T1000 (cell line): ENCODE measurements at places on chromosomes 3 and 15.

- DNase-seq: no peak
These were observed 16.3 kb upstream of the TRAT1 start for GRCh38 chr3:108806316-108806715.

- DNase-seq: no peak
These were observed 8.6 kb upstream of the TEX264 start for GRCh38 chr3:51662456-51662855.

DNA sequence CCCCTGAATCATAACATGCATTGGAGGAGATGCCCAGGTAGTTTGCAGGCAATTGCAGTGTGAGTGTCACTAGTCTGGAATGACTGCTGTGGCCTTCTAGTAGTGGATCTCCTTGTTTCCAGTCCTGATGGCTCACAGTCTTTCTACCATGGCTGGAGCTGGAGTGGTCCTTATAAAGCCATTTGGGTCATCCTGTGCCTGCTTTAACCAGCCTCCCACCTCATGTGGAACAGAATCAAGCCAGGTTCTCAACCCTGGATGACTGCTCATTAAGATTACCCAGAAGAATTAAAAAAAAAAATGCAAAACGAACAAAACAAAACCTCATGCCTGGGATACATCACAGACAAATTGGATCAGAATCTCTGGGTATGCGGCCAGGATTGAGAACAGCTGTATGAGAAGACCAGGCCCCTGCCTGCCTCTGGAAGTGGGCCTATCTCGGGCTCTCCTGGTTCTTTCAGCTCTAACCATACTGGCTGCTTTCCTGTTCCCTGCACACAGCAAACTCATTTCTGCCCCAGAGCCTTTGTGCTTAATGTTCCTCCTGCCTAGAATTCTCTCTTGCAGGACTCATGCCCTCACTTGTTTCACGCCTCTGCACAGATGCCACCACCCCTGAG is 96.4 kb downstream of the ITPR1 start:
- DNase-seq: no peak

DNA sequence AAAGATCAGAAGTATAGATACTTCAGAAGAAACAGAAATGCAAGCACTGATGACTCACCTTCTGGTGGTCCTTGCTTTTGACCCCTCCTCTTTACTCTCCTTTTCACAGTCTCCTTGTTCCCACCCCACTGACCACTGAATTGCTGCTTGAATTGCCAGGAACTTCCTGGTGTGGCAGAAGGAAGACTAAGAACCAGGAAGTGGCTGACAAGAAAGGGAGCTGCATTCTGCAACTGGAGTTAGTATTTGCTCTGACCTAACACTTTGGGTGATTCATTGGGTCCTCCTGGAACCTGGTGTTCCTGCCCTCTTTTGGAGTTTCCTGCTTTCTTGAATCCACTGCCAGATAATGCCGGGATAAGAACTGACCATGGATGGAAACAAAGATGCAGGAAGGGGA is 23.0 kb downstream of the KY start:
- DNase-seq: no peak

GRCh38 chr15:81174125-81174791 is 22.4 kb upstream of the IL16 start:
- no peak for DNase-seq

DNA sequence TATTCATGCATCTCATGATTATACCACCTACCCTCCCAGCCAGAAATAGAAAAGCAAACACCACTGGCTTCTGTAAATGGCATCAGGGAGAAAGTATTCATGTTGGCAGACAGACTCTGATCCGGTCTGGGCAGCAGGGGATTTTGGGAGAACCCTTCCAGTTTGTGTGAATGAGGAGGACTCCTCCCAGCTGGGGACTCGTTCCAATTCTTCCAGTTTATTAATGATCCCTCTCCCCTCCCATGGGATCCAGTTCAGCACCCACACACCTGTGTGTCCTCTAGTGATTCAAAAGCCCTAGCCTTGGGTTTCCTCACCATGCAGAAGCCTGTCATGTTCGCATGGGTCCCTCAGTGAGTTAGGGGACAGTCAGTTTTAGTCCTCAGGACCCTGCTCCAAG is 110.9 kb downstream of the IQSEC1 start:
- no peak for DNase-seq

DNA sequence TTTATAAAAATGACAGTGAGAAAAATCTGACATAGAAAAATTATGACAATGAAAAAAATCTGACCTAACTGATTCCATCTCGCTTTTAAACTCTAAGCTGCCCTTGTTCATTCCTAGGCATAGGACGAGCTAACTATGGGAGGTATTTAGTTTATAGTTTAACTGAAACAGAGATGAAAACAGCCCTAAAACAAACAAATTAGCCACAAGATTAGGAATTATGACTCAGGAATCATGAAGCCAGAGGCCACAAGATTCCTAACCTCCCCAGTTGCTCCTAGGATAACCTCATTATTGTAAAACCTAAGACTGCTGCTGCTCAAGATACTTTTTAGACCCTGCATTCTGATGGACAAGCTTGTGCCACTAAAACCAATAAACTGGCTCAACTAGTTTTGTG is 122.7 kb upstream of the MNS1 start:
- no peak for DNase-seq

DNA sequence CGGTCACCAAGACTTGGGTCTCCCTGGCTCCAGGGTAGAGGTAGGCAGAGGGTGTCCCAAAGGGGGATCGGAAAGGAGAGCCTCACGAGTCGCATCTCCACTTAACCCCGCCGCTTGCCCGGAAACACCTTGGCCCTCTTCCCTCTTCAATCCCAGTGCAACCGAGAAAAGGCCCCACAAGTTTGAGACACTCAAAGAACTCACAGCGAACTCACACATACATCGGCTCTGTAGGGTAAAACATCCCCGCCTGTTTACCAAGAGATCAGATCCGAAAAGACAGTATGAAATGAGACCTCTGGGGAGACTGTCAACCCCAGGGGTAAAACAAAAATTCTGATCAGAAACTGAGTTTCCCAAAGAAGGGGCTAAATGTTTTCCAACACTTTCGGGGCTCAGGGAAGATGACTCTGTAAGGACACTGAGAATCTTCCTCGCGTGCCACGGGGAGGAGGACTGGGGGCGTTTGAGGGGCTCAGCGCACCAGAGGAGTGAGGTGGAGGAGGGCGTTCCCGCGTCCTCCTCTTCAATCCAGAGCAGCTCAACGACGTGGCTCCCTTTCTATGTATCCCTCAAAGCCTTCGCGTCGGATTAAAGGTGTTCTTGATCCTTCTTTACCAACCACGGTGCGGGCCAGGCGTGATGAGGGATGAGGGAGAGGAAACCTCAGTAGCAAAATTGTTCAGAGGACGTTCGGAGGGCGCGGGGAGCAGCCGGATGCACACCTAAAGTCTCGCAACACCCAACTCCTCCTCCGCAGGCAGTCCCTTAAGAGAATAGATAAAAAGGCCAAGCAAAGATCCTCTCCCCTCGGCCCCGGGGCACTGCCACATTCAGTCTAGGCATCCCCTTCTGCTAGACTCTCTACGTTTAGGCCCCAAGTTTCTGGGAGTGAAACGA is 3.7 kb downstream of the WNT5A start:
- no peak for DNase-seq

- DNase-seq: no peak
These were observed 1.1 kb upstream of the NLGN1 start for GRCh38 chr3:173396191-173397041.

DNA sequence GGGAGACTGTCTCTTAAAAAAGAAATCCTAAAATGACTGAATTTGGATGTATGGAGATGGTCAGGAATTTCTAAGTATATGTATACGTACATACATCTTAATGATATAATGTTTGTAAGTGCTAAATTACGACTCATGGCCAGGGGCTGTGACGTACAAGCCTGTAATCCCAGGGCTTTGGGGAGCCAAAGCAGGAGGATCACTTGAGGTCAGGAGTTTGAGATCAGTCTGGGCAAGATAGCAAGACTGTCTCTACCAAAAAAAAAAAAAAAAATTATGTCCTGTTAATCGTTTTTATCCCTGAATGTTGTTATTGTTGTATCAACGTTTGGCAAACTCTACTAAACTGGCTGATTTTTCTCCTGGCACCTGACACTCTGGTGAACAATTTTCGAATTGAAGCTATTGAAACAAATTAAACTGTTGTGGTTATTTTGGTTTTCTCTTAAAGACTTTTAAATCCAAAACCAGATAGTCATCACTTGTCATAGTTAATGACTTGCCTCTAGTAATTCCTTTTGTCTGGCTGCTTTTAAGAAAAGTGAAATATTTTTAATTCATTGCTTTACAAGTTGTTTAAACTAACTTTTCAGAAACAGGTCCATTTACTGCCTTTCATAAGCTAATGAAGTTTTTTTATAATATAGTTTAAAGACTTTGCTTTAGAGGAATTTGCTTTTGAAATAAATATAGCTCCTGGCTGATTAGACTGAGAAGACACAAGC is 7.0 kb downstream of the MORF4L1 start:
- DNase-seq: no peak

GRCh38 chr15:28992336-28992864 is 106.6 kb downstream of the APBA2 start:
- DNase-seq: no peak

- no peak for DNase-seq
These were observed 39.9 kb upstream of the C3orf49 start for GRCh38 chr3:63779227-63779626.

- no peak for DNase-seq
These were observed 108.2 kb upstream of the KBTBD8 start for GRCh38 chr3:66889750-66890494.

DNA sequence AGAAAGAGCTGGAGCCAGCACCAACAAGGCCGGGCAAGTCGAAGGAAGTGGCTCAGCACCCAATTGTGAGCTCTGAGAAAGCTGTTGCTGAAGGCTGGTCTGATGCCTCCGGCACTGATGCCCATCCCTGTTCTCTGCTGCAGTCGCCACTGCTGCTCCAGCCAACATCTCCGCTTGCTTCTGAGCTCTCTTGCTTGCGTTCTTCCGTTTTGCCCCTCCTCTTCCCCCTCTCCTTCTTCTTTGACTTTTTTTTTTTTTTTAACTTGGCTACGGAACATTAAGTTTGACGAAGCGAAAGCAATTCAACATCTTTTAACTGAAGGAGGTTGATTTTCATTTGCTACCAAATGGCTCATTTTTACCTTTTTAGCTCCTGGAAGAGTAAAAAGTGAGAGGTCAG is 442.9 kb downstream of the MCTP2 start:
- no peak for DNase-seq

- DNase-seq: no peak
These were observed 26.9 kb upstream of the MTMR14 start for GRCh38 chr3:9622438-9622837.

- no peak for DNase-seq
These were observed 23.0 kb downstream of the CPN2 start for GRCh38 chr3:194328053-194328657.
